ENCODE measurements at places on chromosomes 4 and X. TPM values are rescaled to one million over a fixed set of nuclear protein-coding genes. Genes with fewer than 3 reads are reported as not detected.

Gene TMEM128
- 13.1 TPM for total RNA-seq

Gene USP11
- total RNA-seq, result 30.9 TPM

Gene GAB1
- total RNA-seq, result 0.58 TPM

Gene DUX4
- not detected for total RNA-seq

Measured in Karpas-422 (cell line).